ENCODE measurements at places on chromosomes 16 and 17.
A peak's percentile ranks its signal among the peaks of the same experiment; 100 is the strongest.

DNA sequence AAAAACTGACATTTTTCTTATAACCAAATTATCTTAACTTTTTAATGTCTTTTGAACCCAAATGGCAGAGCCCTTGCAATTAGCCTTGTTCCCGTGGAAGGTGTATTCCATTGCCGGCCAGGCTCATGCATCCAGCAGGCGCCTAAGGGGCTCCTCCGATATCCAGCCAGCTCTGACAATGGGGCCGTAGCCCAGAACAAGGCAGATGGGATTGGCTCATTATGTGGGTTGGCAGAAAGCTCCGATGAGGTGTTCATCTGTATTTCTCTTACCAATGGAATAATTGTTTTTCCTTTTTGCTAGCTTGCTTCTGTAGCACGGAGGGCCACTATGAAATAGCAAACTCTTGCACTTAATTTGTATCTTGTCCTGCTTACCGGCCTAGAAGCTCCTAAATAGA is 208.2 kb upstream of the CHMP6 start:
- DNase-seq, result no peak

- DNase-seq, result peak; percentile 10
These were observed 60.5 kb upstream of the CLEC3A start for GRCh38 chr16:77961814-77962213.

DNA sequence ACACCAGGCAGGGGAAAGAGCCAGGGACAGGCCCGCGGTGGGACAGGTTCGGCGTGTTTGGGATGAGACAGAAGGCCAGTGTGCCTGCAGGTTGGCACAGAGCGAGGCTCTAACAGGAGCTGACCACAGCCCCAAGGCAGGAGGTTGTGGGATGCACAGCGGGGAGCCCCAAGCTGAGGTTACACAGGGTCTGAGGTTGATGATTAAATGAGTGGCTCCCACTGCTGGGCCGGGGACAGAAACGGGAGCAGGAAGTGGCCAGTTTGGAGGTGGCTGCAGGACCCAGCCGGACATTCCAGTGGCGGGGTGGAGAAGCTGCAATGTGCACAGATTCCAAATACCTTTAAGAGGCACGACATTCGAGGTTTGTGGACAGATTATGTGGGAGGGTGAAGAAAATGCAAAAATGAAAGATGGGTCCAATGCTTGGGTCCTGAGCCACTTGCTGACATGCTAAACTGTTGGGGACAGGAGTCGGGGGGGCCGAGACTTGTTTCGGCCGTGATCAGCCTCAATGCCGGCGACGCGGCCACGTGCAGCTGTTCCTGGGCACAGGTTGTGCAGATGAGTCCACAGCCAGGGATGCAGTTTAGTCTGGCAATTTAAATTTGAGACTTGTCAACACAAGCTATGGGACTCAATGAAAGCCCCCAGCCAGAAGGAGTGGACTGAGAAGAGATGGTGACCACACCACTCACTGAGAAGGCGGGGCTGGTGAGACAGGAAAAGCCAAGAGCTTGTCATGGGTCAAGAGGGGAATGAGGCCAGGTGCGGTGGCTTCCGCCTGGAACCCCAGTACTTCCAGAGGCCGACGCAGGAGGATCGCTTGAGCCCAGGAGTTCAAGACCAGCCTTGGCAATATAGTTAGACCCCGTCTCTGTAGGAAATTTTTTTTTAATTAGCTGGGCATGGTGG is 8.7 kb downstream of the ENPP7 start:
- DNase-seq, result no peak

DNA sequence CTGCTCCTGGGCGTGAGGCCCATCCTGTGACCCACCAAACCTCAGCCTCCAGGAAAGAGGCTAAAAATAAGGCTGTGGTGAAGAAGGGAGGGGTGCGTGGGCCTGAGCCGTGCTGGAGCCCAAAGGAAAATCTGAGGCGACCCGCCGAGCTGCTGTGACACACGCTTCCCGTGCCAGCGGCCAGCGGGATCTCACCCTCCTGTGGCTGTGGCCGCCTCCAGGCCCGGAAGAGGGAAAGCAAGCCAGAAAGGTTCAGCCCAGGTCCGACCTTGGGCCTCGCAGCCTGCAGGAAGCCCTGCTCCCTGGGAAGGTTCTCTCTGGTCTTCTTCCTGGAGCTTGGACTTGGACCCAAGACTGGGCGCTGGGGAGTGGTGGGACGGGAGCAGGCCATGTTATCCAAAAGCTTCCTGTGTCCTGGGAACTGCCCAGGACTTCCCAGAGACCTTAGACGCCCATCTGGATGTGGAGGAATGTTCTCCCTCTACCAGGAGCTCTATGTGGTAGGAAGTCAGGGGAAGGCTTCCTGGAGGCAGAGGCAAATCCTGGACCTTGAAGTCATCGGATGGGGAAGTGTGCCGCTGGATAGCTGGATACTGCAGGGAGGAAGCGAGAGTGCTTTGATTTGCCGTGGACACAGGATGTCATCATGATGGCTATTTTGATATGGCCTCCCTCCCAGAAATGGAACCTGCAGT is 11.4 kb downstream of the SPNS2 start:
- no peak for DNase-seq

DNA sequence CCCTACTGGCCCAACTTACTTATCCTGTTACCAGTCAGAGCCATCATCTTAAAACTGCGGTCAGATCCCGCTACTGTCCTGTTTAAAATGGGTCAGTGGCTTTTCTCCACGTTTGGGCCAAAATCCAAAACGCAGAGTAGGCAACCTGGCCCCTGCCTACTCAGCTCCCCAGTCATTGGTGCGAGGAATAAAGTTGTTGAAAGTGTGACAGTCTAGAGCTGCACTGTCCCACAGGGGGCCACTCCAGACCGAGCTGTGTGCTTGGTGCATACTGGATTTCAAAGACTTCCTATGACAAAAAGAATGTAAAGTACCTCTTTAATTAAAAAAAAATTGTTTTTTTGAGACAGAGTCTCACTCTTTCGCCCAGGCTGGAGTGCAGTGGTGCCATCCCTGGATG is 21.2 kb upstream of the LYRM9 start:
- DNase-seq, result no peak

DNA sequence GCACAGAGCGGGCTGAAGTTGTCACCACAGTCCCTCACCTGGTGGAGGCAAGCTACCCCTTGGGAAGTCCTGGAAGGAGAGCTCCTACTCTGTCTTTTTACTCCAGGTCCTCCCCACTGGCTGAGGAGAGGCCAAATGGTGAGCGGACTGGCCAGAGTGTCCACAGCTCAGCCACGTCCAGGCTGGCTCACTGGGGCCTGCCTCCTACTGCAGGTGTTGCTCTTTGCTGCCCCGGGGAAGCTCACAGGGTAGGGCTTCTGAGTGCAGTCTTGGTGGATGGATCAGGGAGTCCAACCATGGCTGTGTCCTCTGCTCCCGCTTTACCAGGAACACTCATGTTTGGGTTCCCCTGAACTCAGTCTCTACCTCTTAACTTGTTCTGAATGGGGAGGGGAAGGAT is 2.7 kb downstream of the B9D1 start:
- DNase-seq, result no peak
